ENCODE measurements at places on chromosomes 12 and 14.

DNA sequence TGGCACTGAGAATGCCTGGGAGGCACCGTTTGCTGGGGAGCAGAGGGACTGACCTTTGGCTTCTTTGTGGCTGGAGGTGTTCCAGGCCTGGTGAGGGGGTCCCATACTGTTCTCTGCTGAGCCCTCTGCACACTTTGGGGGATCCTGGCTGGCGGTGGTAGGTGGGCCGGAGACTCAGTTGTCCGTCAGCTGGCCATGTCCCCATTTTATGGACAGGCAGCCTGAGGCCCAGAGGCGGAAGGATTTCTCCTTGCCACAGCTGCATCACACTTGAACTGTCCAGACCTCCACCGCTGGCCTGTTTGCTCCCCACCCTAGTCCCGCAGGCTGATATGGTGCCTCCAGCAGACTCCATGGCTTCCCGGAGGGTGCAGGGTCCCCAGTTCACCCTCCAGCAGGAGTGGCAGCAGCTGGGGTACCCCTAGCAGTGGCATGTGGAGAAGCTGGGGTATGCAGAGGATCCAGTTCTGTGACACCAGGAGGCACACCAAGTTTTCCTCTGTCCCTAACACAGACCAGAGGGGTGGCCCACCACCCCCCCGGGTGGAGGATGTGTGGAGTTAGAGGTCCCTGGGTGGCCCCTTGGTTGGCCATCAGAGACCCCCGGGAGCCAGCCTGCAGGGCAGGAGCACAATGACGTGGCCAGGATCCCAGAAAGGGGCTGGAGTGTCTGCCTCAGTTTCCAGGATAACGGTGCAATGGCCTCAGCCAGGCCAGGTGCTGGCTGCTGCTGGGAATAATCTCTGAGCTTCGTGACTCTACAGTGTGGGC lies 14.8 kb downstream of the SLC25A29 start:
- no peak for DNase-seq

DNA sequence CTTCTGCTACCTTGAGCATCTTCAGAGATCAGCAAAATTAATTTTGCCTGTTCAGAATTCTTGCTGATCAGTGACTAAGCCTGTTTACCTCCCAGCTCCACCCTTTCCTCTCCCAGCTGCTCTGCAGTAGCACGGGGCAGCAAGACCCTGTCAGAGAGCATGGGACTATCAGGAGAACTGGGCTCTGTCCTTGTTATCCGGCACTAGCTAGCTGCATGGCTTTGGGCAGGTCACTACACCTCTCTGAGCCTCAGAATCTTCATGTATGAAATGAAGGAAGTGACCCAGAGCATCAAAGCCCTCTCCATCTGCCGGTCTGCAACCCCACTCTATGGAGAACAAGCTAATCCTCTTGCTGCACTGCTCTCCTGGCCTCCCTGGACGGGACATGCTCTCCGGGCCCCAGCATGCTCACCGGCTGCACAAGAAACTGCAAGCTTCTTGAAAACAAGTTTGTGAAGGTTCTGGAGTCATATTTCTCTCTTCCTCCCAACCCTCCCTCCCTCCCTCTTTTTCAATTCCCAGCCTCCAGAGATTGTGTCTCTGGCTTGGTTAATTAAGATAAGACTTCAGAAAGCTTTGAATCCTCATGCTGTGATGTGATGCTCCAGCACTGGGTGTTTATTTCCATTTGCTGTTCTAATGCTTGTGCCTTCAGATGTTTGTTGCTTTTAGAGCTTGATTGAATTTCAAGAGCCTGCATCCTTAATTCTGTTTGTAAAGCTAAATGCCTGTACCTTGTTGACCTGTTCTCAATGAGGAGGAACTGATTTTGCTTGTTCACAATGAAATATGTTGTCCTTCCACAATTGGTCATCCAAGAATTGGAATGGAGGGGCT lies 101.1 kb downstream of the CRACR2A start:
- no peak for DNase-seq

GRCh38 chr12:68880660-68881325 lies 52.2 kb downstream of the CPM start:
- no peak for DNase-seq

DNA sequence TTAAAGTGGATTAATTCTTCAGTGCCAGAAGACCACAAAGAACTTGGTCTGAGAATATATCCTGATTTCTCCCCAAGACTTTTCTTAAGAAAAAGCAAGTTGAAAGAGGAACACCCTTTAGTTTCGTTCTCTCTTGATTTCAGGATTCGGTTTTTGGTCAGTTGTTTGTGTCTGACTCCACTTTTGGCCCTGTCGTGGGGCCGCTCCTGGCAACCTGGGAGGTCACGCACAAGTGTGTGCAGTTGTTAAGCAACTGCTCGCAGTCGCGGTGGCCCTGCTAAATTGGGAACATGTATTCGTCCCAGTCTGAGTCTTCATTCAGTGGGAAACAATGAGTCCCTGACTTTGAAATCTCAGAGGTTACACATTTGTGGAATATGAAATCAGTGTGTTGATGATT lies 68.7 kb downstream of the RGS6 start:
- DNase-seq, result no peak

GRCh38 chr14:36268121-36268520 lies 52.3 kb downstream of the MBIP start:
- no peak for DNase-seq

DNA sequence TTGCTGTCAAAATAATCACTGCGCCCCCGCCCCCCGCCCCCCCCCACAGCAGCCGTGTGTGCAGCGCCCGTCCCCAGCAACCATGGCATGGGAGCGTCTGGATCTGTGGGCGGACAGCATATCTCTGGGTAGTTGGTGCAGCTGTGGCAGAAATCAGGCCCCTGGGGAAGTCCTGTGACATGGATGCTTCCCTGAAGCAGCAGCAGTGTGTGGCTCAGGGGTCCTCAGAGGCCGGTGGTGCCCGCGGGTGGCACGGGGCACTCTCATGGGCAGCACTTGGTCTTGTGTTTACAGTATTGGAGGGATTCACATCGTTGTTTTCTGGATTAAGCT lies 19.2 kb downstream of the XRCC3 start:
- no peak for DNase-seq

DNA sequence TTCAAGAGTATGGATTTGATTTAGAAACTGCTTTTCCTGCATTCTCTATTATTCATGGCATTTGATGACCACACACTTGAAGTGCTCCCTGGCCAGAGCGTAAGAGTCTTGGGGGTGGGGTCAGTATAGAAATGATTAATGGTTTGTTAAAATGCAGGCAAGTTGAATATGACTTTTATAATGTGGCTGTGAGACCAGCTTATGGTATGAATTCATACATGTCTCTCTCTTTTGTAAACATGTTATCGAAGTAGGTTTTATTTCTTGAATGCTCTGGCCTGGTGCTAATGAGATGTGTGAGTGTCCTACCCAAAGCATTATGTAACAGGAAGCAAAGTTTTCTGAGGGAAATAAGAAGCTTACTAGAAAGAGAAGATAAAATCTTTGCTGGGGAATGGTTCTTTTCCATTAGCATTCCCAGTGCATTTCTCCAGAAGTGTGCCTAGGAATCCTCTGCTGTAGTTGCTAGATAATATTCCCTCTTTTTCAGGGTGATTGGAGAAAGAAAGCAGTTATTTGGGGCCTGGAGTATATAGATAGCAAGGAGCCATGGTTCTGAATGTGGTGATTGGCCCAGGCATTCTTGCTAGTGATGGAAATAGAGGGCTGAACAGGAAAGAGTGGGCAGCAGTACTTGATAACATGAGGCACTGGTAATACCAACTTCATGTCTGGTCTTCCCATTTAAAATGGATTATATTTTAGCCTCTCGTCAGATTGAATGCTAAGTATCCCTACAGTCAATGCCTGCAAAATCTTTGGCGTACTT lies 289.7 kb downstream of the RAD51B start:
- no peak for DNase-seq

DNA sequence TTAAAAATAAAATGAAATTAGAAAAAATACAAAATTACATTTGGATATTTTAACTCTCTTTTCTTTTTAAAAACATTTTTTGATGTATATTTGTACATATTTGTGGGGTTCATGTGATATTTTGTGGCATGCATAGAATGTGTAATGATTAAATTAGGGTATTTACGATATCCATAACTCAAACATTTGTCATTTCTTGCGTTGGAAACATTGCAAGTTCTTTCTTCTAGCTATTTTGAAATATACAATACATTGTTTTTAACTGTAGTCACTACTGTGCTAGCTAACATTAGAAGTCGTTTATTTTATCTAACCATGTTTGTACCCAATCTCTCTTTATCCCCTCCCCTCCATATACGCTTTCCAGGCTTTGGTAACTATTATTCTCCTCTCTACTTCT lies 13.9 kb upstream of the EIF2S3B start:
- DNase-seq, result no peak

- DNase-seq, result no peak
These were observed 161.1 kb downstream of the NUAK1 start for GRCh38 chr12:105977652-105978051.

GRCh38 chr12:112190231-112191025 lies 65.1 kb downstream of the TRAFD1 start:
- DNase-seq, result no peak

- no peak for DNase-seq
These were observed 1024.9 kb downstream of the TMEM121 start for GRCh38 chr14:106551265-106551664.

Data from stimulated activated CD8-positive, alpha-beta memory T cell treated with anti-CD3 and anti-CD28 coated beads, Interleukin-2, amount 100 ng/mL, for 1 hour (primary cell).